Activated B cell treated with CpG ODN at 0.5 μM for 24 hours (primary cell): ENCODE measurements at places on chromosomes 11 and 22. TPM values are rescaled to one million over a fixed set of nuclear protein-coding genes. Genes with fewer than 3 reads are reported as not detected.

OR52N1 gene
- total RNA-seq: not detected in 2 replicates

TRIM34 gene
- total RNA-seq: 25.9 and 28.7 TPM in 2 replicates

LRRN4CL gene
- total RNA-seq: 0.13 and 0.17 TPM in 2 replicates

KLHL35 gene
- total RNA-seq: 0.11 and 0.49 TPM in 2 replicates

NAALAD2 gene
- not detected in 2 replicates for total RNA-seq

FOLR3 gene
- total RNA-seq: not detected in 2 replicates

DNA sequence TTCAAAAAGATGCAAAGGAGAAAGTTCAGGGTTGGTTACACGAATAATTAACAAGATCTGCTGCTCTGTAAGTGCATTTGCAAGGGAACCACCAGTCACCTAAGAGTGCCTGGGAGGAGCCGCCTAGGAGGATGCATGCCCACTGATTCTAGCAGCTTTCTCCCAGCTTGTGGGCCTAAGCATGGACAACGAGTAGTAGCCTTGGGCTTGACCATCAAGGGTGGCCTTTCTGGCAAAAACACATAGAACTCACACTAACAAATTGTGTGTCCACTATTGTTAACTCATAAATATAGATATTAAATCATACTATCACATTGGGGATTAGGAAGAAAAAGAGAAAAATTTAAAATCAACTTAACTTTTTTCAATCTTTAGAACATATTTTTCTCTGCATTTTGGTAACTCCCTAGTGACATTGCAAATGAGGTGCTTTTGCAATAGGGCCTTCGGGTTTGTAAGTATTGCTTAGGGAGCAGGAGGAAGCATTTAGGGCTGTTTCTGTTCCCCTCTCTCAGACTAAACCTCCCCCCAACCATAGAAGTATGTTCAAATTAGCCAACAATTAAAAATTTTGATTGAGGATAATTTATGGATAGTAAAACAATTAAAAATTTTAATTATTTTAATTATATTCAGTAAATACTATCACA lies 57.3 kb upstream of the CEP295 start:
- H3K27me3 ChIP-seq: peaks cover 2% of the 10 kb centered on the region
- no peak for DNase-seq
- H3K27ac ChIP-seq: no peak overlapping the region
- H3K4me3 ChIP-seq: no peak overlapping the region

GRCh38 chr11:119196833-119197483 lies 9.2 kb upstream of the CBL start:
- no peak overlapping the region for H3K4me3 ChIP-seq
- H3K27me3 ChIP-seq: no peaks in the 10 kb centered on the region
- DNase-seq: no peak
- H3K4me1 ChIP-seq: peaks cover 5% of the 10 kb centered on the region
- no peaks in the 10 kb centered on the region for H3K36me3 ChIP-seq

DNA sequence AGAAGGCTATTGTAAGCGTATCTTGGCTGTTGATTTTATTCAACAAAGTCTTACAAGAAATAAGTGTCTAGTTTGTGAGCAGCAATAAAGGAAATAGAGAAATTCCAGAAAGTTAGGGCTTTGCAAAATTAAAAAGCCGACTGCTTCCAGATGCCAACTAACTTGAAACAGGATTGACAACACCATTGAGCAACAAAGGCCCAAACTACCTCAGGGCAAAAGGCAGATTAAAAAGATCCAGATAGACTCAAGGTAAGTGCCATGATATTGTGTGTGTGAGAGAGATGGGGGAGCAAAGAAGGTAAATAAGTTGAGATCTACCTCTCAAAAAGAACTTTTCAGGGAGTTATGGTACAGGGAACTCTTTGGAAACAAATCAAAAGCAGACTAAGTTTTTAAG lies 49.1 kb downstream of the PARVG start:
- no peaks in the 10 kb centered on the region for H3K36me3 ChIP-seq
- peaks cover 27% of the 10 kb centered on the region for H3K27me3 ChIP-seq
- no peak overlapping the region for H3K4me3 ChIP-seq
- H3K27ac ChIP-seq: no peak overlapping the region
- DNase-seq: no peak
- H3K4me1 ChIP-seq: no peaks in the 10 kb centered on the region

- no peak overlapping the region for H3K4me3 ChIP-seq
- no peaks in the 10 kb centered on the region for H3K27me3 ChIP-seq
- DNase-seq: no peak
- H3K4me1 ChIP-seq: no peaks in the 10 kb centered on the region
- H3K27ac ChIP-seq: no peak overlapping the region
Measured at GRCh38 chr11:132540581-132540980, 991.7 kb downstream of the OPCML start.

GRCh38 chr11:17989306-17989705 lies 23.5 kb downstream of the SERGEF start:
- H3K27me3 ChIP-seq: no peaks in the 10 kb centered on the region
- H3K27ac ChIP-seq: no peak overlapping the region
- no peak overlapping the region for H3K4me3 ChIP-seq

- no peak for DNase-seq
- no peak overlapping the region for H3K27ac ChIP-seq
- H3K36me3 ChIP-seq: no peaks in the 10 kb centered on the region
Measured at GRCh38 chr11:33187998-33188722, 26.9 kb upstream of the CSTF3 start.

DNA sequence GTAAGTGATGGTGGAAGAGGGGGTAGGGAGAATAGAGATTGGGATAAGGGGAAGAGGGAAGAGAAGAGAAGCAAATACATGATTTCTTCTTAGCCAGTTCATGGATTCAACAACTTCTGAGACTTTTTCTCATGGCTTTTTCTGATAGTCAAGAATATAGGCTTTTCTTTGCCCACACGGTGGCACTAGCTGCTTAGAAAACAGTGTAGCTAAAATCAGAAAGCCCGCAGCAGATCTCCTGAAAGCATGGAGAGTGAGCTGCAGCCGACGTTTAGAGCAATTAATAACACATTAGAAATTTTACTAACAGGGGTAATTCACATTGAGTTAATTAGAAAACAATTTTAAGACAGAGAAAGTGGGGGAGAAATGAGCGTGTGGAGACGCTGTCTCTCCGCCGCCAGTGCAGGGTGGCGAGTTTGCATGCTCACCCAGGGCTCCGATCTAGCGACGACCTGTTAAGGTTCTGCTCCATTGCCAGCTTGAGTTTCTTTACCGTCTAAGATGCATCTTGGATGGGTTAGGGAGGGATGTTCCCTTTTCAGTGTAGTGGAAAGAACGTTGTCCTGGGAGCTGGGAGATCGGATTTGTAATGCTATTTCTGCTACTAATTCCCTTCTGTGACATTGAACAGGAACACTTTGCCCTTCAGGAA lies 3.3 kb upstream of the RAG1 start:
- H3K4me3 ChIP-seq: peak overlapping the region; percentile 57
- peaks cover 41% of the 10 kb centered on the region for H3K27me3 ChIP-seq
- H3K4me1 ChIP-seq: peaks cover 6% of the 10 kb centered on the region
- H3K27ac ChIP-seq: no peak overlapping the region
- no peaks in the 10 kb centered on the region for H3K36me3 ChIP-seq

DNA sequence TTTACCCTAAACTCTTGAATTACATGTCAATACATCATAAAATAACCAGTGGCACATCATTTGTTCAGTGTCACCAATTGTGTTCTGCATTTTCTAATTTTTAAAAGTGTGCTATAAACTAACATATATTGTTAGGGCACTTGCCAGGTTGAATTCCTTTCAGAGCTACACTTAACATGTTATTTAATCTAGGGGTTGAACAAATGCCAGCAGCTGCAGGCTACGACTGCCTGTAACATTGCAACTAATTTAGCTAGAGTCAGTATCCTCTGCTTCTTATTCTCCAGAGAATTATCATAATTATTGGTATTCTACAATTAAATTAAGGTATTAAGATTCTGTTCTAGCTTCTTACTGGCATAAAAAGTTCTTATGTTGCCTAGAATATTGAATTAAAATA lies 46.4 kb upstream of the ARHGAP42 start:
- no peak overlapping the region for H3K27ac ChIP-seq
- DNase-seq: no peak
- H3K36me3 ChIP-seq: no peaks in the 10 kb centered on the region
- H3K27me3 ChIP-seq: peaks cover 13% of the 10 kb centered on the region
- H3K4me1 ChIP-seq: no peaks in the 10 kb centered on the region
- H3K4me3 ChIP-seq: no peak overlapping the region

- no peak for DNase-seq
- no peak overlapping the region for H3K4me3 ChIP-seq
- H3K27me3 ChIP-seq: peaks cover 15% of the 10 kb centered on the region
- H3K27ac ChIP-seq: no peak overlapping the region
- H3K4me1 ChIP-seq: peaks cover 5% of the 10 kb centered on the region
Measured at GRCh38 chr11:123250892-123251656, 56.0 kb upstream of the CLMP start.

- no peak overlapping the region for H3K27ac ChIP-seq
- H3K4me1 ChIP-seq: no peaks in the 10 kb centered on the region
- peaks cover 39% of the 10 kb centered on the region for H3K36me3 ChIP-seq
Measured at GRCh38 chr11:34957206-34957605, 40.8 kb downstream of the PDHX start.

DNA sequence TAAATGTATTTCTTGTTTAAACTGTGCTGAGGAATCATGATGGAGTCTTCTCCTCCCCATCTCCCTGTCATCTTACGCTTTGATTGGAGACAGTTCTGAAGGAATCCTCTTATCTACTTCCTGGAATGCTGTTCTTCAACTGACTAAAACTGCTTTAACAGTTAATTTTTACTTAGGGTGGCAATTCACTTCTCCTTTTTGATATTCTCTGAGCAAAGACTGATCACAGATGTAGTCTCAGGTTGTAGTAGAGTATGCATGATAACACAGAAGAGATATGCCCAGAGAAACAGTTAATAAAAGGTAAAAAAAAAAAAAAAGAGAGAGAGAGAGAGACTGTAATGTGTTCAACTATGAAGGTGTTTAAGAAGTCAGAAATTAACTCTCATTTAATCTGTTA lies 1.4 kb upstream of the CASP5 start:
- no peak overlapping the region for H3K4me3 ChIP-seq
- no peaks in the 10 kb centered on the region for H3K27me3 ChIP-seq
- no peak for DNase-seq
- peaks cover 42% of the 10 kb centered on the region for H3K36me3 ChIP-seq

DNA sequence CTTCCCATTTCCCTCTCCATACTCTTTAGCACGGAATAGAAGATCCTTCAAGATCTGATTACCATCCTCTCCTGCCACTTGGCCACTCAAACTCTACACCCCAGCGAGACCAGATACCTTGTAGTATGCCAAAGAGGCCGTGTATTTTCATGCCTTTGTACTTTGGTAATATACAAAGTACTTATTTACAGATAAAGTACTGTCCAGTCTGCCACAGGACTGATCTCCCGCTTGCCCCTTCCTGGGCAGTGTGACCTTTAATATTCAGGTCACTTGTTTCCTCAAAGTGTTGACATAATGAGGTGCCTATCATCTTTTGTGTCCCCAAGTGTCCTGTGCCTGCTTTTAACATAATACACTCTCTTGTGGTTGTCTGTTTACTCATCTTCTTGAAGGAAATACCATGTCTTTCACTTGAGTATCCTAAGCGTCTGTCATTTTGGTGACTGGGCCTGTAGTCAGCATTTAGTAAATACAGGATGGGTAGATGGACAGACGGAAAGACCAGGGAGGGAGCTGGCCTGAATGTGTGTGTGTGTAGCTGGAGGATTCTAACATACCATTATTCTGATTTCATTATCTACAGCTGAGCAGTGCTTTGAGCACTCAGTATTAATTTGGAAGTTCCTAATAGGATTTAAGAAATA lies 137.4 kb downstream of the NAV2 start:
- peaks cover 6% of the 10 kb centered on the region for H3K27me3 ChIP-seq
- no peak overlapping the region for H3K27ac ChIP-seq
- no peaks in the 10 kb centered on the region for H3K36me3 ChIP-seq
- H3K4me3 ChIP-seq: no peak overlapping the region

- no peaks in the 10 kb centered on the region for H3K4me1 ChIP-seq
- H3K27me3 ChIP-seq: no peaks in the 10 kb centered on the region
- H3K4me3 ChIP-seq: no peak overlapping the region
- H3K27ac ChIP-seq: no peak overlapping the region
Measured at GRCh38 chr11:126585774-126586491, 230.4 kb downstream of the ST3GAL4 start.

GRCh38 chr11:68890490-68891231 lies 13.0 kb downstream of the MRPL21 start:
- no peaks in the 10 kb centered on the region for H3K4me1 ChIP-seq
- peaks cover 42% of the 10 kb centered on the region for H3K36me3 ChIP-seq
- H3K27ac ChIP-seq: no peak overlapping the region
- DNase-seq: no peak

- no peak for DNase-seq
- H3K27me3 ChIP-seq: no peaks in the 10 kb centered on the region
- no peaks in the 10 kb centered on the region for H3K4me1 ChIP-seq
- no peak overlapping the region for H3K4me3 ChIP-seq
Measured at GRCh38 chr11:15988693-15989231, 367.6 kb downstream of the SOX6 start.

DNA sequence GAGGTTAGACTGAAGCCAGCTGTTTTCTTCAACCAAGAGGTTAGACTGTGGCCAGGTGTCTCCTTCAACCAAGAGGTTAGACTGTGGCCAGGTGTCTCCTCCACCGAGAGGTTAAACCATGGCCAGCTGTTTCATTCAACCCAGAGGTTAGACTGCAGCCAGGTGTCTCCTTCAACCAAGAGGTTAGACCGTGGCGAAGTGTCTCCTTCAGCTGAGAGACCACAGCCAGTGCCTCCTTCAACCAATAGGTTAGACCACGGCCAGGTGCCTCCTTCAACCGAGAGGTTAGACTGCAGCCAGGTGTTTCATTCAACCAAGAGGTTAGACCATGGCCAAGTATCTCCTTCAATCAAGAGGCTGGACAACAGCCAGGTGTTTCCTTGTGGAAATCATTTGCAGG lies 498.1 kb downstream of the TBC1D22A start:
- no peak for DNase-seq
- H3K27me3 ChIP-seq: no peaks in the 10 kb centered on the region
- H3K27ac ChIP-seq: no peak overlapping the region
- H3K4me3 ChIP-seq: no peak overlapping the region
- no peaks in the 10 kb centered on the region for H3K4me1 ChIP-seq

DNA sequence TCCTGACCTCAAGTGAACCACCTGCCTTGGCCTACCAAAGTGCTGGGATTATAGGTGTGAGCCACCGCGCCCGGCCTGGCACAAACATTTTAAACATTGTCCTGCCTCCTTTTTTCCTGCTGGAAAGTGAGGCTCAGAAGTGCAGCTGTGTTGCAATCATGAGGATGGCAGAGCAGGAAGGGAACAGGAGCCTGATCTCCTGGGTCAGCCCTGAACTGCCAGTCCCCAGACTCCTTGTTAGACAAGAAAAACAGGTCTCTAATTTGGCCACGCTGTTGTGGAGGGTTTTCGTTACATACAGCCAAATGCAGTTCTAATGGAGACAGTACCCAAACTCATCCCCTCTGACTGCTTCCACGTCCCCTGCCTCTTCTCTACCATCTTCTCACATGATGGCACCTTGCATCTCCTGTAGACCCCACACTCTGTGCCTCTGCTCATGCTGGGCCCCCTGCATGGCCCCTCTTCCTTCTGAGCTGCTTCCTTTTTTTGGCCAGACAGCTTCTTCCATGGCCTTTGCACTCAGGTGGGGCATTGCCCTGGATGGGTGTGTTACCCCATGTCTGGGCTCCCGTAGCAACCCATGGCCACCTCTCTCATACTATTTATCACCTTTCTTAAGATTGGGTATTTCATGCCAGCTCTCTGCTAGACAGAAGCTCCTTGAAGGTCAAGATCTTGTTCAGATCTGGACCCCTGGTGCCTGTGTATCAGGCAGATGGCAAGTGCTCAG lies 227.1 kb downstream of the CEP164 start:
- H3K27ac ChIP-seq: no peak overlapping the region
- H3K27me3 ChIP-seq: peaks cover 1% of the 10 kb centered on the region
- no peaks in the 10 kb centered on the region for H3K4me1 ChIP-seq
